MV-4-11 (cell line): ENCODE measurements at places on chromosomes 11 and 22.

GRCh38 chr11:111409915-111410314 is 30.8 kb upstream of the POU2AF1 start:
- DNase-seq: peak; percentile 86

DNA sequence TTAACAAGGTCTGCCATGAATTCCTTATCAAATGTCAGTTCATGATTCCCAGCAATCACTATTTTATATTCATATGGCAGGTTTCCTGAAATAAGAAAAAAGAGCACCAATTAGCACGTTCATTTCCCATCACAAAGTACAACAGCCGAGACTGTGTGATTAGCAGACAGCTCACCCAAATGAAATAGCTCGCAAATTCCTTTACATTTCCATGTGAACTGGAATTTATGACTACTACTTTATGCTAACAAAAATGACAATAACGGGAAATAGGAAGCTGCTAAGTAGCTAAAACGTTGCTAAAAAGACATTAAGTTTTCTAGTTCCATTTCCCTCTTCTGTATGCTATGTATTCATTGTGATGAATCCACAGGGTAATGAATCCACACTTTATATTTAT is 90.7 kb downstream of the MPPED2 start:
- DNase-seq: no peak

DNA sequence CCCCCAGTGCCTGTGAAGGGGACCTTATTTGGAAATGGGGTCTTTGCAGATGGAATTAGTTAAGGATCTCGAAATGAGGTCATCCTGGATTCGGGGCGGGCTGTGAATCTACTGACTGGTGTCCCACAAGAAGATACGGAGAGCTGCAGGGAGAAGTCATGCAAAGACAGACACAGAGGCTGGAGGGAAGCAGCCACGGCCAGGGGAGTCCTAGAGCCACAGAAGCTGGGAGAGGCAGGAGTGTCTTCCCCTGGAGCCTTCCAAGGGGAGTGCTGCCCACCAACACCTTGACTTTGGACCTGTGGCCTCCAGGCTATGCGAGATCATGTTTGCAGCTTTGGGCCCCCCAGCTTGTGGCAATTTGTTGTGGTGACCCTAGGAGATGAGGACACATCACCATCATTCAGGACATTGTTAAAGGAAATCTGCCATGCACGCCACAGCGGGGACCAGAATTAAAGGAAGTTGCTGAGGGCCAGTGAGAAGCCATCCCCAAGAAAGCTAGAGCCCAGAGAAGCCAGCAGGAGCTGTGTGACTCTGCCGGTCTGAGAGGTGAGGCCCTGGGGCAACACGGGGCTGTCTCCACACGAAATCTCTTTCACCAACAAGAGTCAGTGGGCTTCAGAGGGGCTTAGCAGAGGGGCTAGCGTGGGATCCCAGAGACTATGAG is 434.7 kb downstream of the BRD1 start:
- no peak for DNase-seq

DNA sequence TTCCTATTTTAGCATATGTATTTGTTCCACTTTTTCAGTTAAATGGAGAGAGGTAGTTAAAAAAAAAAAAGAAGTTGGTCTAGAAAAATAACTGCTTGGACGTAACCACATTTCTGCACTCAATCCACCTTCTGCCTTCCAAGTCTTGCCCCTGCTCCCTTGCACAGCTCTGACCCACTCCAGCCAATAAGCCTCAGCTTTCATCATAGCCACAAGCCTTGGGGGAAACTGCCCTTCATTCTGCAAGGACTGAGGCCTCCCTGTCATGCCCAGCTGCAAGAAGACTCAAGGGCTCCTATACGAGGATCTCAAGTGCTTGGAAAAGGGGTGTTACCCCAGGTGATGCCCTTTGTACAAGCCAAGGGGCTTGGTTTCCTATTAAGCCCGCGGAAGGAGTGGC is 36.0 kb upstream of the OAF start:
- peak; percentile 60 for DNase-seq

DNA sequence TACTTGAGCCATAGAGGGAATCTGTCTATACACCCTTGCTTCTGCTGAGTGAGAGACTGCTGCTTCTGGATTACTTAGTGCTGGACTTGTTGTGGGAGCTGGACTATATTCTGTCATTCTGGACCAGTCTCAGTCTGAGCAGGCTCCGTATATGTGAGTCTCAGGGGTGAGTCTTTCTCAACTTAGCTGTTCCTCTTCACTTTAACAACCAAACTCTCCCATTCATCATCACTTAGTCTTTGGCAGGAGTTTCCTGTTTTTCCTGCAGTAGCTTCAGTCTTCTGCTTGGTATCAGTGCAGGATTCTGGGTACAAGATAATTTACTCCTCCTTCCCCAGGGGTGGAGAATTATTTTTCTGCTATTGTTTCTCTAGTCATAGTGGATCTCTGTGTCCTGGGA is 779.5 kb downstream of the METTL15 start:
- no peak for DNase-seq

DNA sequence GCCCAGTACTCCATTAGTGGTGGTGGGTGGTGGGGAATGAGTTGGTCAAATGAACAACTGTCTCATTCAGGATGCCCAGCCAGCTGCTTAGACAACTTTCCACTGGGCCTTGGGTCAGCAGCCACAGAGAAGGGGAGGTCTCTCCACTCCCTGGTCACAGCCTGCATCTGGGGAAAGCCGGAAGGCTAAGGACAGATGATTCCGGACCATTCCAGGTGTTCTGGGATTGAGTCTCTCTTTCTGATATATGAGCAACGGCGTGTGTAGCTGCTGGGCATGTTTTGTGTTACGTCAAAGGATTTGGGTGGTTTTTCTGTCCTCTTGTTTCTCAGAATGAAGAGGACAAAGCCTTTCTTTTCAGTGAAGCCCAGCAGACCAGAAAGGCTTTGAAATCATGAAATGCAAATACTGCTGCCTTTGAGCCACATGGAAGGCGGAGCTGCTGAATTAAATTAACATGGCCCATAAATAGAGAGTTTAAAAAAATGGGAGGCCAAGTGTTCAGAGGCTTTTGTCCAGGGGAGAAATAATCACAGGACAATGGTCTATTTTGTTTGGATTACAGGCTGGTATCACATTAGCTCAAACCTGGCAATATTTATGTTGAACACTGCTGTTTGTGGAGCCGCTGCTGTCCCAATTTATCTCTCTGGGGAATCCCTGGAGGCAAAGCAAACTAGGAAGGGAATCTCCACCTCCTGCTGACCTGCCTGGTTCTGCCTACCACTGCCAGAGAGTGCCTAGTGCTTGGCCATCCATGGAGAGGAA is 234.4 kb upstream of the E2F8 start:
- no peak for DNase-seq

DNA sequence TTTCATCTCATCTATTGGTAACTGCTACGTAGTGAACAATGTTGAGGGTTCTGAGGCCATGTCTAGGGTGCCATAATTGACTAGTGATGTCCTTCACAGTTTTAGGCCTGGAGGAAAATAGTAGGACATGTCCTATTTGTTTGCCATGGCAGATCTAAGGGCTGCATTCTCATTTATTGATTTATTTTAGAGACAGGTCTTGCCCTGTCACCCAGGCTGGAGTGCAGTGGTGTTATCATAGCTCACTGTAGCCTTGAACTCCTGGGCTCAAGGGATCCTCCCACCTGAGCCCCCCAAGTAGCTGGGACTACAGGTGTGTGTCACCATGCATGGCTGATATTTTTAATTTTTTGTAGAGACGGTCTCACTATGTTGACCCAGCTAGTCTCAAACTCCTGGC is 5.2 kb downstream of the CEP164 start:
- no peak for DNase-seq

DNA sequence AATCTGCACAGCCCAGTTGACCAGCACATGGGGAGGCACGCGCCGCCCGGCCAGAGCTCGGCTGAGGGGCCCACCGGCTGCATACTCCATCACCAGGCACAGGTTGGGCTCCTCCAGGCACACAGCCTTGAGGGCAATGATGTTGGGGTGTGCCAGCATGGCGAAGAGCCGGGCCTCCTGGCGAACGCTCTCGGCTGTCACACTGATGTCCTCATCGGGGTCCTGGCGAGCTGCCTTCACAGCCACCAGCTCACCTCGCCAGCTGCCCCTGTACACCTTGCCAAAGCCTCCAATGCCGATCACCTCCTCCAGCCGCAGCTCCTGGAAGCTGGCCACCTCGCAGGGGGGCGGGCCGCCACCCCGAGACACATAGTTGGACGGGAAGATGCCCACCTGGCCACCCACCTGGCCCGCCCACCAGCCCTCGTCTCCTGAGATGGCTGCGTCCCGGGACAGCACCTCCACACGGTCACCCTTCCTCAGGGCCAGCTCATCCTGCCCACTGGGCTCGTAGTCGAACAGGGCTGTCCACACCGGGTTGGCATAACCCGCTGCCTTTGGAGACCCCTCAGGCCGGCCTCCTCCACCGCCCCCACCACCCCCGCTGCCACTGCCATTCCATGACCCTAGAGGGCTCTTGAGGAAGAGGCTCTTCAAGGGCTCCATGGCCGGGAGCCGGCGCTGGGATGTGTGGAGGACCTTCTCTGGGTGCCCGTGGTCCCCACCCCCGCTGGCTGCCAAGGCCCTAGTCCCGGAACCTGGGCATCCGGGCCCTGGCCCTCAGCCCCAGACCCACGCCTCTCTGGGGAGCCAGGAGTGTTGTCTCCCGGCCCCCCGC is 711 bp downstream of the MAP3K11 start:
- no peak for DNase-seq

DNA sequence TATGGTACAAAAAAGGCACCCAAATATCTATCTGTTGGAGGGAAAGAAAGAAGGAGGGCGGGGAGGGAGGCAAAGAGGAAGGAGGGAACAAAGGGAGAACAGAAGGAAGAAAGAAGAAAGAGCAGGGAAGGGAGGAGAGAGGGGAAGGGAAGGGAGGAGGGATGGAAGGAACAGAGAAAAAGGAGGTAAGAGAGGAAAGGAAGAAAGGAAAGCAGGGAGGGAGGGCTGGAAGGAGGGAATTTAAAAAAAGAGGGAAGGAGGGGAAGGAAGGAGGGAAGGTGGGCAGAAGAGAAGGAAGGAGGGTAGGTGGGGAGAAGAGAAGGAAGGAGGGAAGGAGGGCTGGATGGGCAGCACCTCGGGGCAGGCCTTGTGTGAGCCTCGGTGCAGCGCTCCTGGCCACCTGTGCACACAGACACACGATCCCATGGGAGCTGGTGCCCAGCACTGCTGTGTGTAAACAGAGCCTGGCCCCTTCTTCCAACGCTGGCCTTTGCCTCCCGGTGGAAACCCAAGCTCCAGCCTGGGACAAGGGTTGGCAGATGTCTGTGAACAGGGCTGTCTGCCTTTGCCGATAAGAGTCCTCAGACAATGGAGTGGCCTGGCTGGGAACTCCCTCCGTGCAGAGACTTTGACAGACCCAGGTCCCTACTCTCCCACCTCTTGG is 23.2 kb downstream of the SMIM38 start:
- DNase-seq: no peak

GRCh38 chr11:47668665-47669064 is 26.3 kb upstream of the MTCH2 start:
- no peak for DNase-seq

DNA sequence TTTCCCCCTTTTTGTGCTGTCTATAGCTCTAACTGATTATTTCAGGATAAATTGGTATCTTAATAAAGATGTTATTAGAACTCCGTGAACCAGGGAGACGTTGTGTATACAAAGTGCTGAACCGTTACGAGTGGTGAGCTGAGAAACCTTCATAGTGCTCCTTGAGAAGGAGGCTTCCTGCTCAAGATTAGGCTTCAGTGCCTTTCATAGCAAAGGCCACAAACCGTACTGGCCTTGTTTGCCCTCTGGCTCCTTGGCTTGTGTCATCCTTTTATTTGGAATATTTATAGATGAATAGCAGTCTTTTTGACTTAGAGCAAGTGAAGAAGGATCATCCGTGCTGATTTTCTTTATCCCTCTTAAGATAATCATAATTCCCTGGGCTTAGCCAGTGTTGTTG is 16.3 kb downstream of the EIF3L start:
- DNase-seq: no peak

DNA sequence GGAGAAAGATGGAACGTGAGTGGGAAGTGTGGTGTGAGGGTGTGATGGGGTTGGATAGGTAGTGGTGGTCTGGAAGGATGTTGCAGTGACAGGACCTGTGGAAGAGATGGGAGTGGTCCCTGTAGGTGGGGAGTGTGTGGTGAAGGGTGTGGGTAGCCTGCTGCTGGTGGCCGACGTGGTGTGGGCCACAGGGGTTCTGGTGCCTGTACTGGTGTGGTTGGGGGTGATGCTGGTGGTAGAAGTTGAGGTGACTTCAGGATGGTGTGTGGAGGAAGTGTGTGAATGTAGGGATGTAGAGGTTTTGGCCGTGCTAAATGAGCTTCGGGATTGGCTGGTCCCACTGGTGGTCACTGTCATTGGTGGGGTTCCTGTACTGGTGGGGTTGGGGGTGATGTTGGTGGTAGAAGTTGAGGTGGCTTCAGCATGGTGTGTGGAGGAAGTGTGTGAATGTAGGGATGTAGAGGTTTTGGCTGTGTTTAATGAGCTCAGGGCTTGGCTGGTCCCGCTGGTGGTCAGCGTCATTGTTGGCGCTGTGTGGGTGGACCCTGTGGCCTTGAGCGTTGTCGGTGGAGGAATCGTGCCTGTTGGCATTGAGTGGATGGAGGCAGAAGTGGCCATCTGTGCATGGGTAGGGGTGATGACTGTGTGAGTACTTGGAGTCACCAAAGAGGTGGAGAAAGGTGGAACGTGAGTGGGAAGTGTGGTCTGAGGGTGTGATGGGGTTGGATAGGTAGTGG is 19.1 kb downstream of the MUC6 start:
- no peak for DNase-seq

DNA sequence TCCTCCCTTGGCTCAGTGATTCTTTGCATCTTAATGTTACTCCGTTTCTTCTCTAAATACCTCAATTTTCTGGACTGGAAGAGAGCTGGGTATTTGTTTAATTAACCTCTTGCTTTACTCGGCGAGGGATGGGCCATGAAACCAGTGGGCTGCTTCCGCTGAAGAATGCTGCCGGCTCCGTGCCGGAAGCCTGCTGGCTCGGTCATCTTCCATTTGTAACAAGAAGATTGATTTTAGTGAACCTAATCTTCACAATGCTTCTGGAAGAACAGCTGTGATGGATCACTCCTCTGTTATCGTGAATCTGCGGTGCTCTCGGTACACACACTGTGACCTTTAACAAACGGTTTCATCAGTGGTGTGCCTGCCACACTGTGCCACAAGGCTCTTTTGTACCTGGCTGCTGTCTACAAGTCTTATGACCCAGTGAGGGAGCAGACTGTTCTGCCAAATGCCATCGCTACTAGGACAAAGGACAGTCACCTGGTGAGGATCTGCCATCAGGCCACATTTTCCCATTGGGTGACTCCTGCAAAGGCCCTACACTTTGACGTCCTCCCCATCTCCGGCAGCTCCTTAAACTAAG is 25.3 kb upstream of the PARVB start:
- DNase-seq: no peak

- DNase-seq: no peak
Measured at GRCh38 chr11:110038201-110038600, 55.0 kb upstream of the ZC3H12C start.

- DNase-seq: no peak
Measured at GRCh38 chr22:35938226-35938625, 90.4 kb downstream of the RBFOX2 start.

GRCh38 chr11:46537537-46538295 is 56.1 kb downstream of the AMBRA1 start:
- DNase-seq: peak; percentile 48

- DNase-seq: no peak
Measured at GRCh38 chr11:15843309-15843872, 513.0 kb downstream of the SOX6 start.

- DNase-seq: no peak
Measured at GRCh38 chr11:114179234-114179941, 116.8 kb upstream of the NNMT start.
